ENCODE measurements at places on chromosomes 13 and 19. TPM values are rescaled to one million over a fixed set of nuclear protein-coding genes. Genes with fewer than 3 reads are reported as not detected.

The DACT3 gene
- total RNA-seq = 0.41 TPM

The C13orf42 gene
- not detected for total RNA-seq

The ZNF417 gene
- total RNA-seq = 5.7 TPM

The CRLF1 gene
- total RNA-seq = 61.6 TPM

The RAB8A gene
- total RNA-seq = 9.4 TPM
